ENCODE measurements at places on chromosomes 7 and 10. TPM values are rescaled to one million over a fixed set of nuclear protein-coding genes. Genes with fewer than 3 reads are reported as not detected.

GRCh38 chr10:114470956-114471905 is 66.9 kb upstream of the AFAP1L2 start:
- no peak overlapping the region for H3K4me3 ChIP-seq
- no peak overlapping the region for H3K27ac ChIP-seq
- no peaks in the 10 kb centered on the region for H3K27me3 ChIP-seq

DNA sequence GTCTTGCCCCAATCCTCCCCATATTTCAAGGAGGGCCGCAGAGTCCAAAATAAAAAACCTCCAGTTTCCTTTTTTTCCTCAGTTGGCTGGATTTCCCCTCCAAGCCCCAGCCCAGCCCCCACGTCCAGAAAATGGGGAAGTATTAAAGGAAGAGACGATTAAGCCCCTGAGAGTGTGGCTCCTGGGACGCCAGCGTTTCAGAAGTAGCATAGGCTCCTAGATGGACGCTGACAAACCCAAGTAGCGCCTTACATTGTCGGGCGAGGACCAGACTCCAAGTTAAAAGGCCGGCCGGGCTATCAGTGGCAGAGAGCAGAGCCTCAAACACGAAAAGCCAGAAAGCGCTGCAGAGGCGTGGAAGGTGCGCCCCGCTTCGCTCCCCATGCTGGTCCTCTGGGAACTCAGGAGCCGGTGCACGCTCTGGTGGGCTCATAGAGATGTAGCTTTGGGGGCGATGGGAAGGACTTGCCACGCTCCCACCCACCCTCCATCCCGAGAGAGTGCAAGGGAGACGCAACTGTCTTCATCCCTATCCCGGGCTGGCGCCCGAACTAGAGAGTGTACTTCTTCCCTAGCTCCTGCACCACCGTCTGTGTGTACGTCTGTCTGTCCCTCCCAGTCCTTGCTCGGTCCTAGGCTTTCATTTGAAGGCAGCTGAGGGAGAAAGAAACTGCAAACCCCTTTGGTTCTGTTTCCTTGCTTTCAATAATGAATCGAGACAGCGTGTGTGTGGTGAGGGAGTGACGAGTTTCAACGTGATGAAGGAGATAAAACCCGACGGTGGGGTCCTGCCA is 6.3 kb upstream of the EMX2 start:
- H3K4me1 ChIP-seq = peaks cover 41% of the 10 kb centered on the region
- no peak overlapping the region for H3K27ac ChIP-seq
- no peak for DNase-seq

DNA sequence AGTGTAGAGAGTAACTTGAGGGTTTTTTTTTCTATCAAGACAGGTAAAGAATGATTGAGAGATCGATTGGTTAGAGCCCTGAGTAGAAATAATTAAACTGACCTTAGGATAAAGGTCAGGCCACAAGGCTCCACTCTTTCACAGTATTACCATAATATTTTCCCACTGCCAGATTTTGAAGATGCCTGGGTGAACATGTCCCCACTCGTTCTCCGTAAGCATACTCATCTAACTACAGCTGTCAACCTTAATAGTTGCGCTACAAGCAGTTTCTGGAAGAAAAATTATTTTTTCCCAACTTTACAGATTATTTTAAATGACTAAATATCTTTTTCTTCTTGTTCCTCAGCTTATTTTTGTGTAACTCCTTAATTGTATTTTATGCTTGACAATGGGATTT is 203.2 kb upstream of the LRGUK start:
- H3K4me1 ChIP-seq = no peaks in the 10 kb centered on the region
- no peaks in the 10 kb centered on the region for H3K27me3 ChIP-seq
- no peak overlapping the region for H3K4me3 ChIP-seq
- no peaks in the 10 kb centered on the region for H3K36me3 ChIP-seq
- no peak for DNase-seq
- no peak overlapping the region for H3K27ac ChIP-seq

DNA sequence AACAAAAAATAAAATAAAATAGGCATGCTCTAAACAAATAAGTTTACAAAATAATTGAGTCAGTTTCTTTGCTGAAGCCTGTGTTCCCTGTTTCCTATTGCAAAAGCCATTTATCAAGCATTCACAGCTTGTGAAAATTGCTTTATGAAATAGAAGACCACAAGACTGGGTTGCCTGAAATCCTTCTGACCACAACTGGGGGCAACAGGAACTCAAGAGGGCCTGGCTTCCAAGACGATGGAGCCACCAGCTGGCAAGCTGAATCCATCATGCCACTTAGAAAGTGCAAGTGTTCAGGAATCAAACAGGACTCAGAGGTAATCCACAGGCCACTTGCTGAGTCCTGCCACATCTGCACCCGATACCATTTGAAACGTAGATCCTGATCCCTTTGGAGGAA is 752 bp upstream of the ABCA13 start:
- no peak for DNase-seq
- no peaks in the 10 kb centered on the region for H3K36me3 ChIP-seq
- H3K27me3 ChIP-seq = no peaks in the 10 kb centered on the region
- H3K27ac ChIP-seq = no peak overlapping the region
- H3K4me3 ChIP-seq = no peak overlapping the region
- H3K4me1 ChIP-seq = no peaks in the 10 kb centered on the region

DNA sequence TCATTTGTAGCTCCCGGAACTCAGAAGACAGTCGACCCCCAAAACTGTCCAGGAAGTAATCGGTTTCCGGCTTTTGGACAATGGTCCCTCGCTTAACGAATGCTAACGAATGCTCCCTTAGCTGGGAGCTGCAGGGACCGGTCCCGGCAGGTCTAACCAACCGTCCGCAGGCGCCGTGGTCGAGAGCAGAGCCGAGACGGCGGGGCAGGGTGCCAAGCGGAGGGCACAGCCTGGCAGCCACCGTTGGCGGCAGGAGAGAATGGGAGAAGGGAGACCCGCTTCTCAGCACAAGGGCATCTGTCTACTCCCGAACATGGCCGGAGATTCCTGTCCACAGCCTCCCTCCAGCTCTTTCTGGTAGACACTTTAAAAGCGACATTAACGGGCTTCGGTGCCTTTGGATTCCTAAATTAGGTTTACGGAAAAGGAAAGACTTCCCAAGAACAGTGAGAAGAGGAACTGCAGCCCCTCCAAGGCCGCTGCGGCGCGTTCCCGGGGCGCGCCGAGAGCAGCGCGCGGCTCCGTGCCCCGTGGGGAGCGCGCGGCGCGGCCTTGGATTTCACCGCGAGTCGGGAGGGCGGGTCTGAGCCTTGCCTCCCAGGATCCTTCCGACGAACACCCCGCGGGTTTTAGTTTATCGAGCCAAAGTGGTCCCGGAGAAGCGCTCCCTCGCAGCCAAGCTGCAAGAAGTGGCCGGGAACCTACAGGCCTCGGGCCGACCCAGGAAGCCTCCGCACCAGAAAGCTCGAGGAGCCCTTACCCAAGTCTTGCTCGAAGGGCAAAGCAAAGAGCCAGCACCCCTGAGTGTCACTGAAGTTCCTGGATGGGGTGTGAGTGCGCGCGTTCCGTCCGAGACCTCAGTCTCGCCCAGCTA is 3.6 kb upstream of the TBX20 start:
- peaks cover 100% of the 10 kb centered on the region for H3K27me3 ChIP-seq
- no peak overlapping the region for H3K4me3 ChIP-seq
- no peak for DNase-seq
- peaks cover 50% of the 10 kb centered on the region for H3K4me1 ChIP-seq
- no peak overlapping the region for H3K27ac ChIP-seq
- no peaks in the 10 kb centered on the region for H3K36me3 ChIP-seq

The ANKRD2 gene
- total RNA-seq = 0.44 TPM

The ACSL5 gene
- total RNA-seq = 7.1 TPM

The VSTM4 gene
- 40.5 TPM for total RNA-seq

All from spinal cord (tissue), 10 donors.